Caudate nucleus (tissue), 63 donors: ENCODE measurements at places on chromosomes 2 and 18.
A peak's percentile ranks its signal among the peaks of the same experiment; 100 is the strongest.

DNA sequence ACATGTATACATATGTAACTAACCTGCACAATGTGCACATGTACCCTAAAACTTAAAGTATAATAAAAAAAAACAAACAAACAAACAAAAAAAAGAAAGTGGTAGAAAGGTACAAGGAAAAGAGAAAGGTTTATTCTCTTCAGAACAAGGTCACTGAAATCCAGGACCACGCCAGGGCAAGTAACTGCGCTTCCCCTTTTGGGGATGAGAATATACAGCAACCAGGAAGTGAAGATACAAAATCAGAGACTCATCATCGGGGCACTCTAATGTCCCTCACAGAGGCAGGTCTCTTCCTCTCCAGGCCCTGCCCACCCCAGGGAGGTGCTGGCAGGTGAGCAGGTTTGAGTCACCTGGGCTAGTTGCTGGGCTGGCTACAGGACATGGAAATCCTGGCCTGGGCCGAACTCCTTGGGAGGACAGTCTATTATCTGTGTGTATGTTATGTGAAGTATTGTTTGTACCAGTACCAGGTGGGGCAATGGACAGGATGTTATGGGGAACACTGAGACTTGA lies 100.4 kb upstream of the GPR45 start:
- no peak for DNase-seq

- no peak for DNase-seq
Observed at GRCh38 chr2:201925056-201925455, 108.6 kb upstream of the FZD7 start.

- DNase-seq = no peak
Observed at GRCh38 chr18:45402485-45403056, 212.7 kb upstream of the SLC14A2 start.

DNA sequence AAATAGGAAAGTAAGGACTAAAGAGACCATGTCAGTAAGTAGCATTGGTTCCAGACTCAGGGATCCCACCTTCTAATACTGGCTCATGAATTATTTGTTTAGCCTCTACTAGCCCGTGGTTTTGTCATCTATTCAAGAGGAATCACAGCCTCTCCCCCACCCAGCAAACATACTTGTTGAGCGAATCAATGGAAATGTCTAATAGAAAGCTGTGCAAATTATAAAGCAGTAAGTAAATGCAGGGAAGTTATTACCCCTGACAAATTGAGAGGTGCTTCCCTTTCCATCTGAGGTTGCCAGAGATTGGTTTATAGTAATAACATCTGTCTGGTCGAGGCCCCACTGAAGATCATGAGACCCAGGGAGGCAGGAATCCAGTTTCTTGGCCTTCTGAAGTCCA lies 219.3 kb upstream of the OSR1 start:
- no peak for DNase-seq

DNA sequence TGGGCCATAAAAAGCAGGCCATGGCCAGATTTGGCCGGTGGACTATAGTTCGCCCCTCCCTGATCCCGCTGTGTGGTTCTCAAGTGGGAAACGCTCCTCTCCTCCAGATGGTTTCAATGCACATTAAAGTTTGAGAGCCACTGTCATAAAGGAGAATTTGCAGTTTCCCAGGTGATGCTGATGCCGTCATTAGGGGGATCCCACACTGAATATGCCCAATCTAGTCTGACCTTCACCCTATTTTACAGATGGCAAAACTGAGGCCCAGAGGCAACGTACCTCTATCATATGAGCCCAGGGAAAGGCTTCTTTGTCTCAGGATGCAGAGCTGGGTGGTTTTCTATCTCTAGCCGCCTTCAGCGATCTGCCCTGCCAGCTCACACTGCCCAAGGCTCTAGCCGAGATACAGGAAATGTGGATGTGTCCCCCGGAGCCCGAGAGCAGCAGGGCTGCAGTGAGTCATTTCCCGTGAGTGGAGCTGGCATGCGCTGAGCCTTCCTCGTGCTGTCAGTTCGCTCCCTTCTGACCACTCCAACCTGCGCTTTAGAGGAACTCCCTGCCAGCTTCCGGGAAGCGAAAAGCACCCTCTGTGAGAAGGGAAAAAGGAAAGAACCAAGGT lies 116.2 kb downstream of the SMAD7 start:
- no peak for DNase-seq

GRCh38 chr2:226362980-226363379 lies 436.6 kb downstream of the IRS1 start:
- no peak for DNase-seq

- DNase-seq = no peak
Observed at GRCh38 chr18:77300579-77300978, 50.9 kb downstream of the GALR1 start.

DNA sequence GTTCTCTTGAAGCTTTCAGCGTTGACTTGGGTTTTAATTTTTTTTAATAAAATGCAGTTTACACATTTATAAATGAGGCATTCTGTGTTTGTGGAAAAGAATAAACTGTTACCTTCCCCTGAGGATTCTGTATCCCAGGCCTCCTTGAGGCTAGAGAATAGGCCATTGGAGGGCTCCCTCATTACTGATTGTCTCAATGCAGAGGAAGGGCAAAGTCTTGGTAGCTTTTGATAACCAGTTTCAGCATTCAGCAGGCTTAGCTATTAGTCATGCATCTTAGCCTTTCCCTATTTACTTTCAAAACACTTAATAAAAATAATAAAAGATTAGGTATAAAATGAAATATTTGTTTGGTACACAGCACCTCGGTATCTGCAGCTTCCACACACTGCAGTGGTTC lies 58.1 kb upstream of the OTX1 start:
- no peak for DNase-seq

DNA sequence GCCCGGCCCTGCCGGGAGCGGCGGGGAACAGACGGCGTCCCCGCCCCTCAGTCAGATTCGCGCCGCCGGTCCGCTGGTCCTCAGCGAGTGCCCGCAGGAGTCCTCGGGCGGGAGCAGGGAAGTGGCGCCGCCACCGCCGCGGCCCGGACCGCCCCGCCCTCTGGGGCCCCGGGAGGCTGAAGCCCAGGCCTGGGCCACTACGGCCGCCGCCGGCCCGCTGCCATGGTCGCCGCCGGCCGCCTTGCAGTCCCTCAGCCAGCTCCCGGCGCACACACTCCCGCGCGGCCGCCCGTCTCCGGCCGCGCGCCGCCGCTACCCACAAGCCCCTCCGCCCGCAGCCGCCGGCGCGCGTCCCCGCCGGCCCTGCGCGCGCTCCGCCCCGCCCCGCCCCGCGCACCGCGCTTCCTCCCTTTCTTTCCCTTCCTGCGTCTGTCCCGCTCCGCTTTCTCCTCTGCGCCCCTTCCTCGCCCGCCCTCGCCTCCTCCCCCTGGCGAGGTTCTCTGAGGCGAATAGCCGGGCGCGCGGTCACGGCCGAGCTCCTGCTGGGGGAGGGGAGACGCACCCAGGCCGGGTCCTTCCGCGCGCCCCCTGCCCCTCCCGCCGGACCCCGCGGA lies at the start of gene ROCK2:
ROCK2 (minus strand) TSS at position 295 of the 614 bp plus-strand sequence. CDS start 500 bp downstream, outside the sequence.
- peak; percentile 80 for DNase-seq

GRCh38 chr18:75441896-75442295 lies 14.4 kb upstream of the SMIM21 start:
- DNase-seq = no peak

- no peak for DNase-seq
Observed at GRCh38 chr2:150850641-150851040, 363.2 kb upstream of the RND3 start.

GRCh38 chr2:240106765-240107476 lies 29.2 kb downstream of the COPS9 start:
- no peak for DNase-seq

DNA sequence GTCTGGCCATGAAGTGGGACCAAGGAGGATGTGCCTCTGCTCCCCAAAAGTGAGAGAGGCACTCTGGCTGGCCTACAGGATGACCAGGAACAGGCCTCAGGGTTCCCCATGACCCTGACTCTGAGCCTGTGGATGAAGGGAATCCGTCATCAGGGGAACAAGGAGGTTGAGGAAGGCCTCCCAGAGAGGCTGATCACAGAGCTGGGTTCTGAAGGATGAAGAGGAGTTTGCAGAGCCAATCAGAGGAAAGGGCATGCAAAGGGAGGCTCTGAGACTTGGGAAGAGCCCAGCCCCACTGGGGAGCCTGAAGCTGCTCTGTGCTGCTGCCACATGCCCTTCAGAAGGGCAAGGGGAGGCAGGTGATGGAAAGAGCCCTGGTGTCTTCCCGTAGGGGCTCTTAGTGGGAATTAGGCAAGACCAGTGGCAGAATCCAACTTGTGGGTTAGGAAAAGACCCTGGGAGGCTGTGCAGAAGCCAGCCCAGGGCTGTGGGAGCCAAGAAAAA lies 141.3 kb upstream of the ID2 start:
- DNase-seq = no peak

- DNase-seq = no peak
Observed at GRCh38 chr2:46471-47345, at the start of gene FAM110C. TSS of gene FAM110C (minus strand) at chr2:46505. CDS start at chr2:46385, 120 bp downstream.

DNA sequence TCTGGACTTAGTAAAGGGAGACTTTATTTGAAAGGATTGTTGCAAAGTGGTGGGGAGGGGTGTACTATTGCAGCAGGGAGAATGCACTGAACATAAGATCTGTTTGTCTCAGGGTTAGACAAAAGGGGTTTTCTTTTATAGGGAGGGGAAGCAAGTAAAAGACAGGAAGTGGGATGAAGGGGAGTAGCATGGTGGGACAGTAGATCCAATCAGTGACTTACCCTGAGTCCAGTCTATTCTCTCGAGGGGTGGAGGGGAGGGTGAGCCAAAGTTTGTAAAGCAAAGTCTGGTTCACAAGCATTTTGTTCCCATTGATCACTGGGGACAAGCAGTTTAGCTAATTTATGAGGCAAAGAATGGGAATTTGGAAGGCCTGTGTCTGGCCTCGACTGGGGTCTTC lies 35.0 kb upstream of the CYP27C1 start:
- no peak for DNase-seq

DNA sequence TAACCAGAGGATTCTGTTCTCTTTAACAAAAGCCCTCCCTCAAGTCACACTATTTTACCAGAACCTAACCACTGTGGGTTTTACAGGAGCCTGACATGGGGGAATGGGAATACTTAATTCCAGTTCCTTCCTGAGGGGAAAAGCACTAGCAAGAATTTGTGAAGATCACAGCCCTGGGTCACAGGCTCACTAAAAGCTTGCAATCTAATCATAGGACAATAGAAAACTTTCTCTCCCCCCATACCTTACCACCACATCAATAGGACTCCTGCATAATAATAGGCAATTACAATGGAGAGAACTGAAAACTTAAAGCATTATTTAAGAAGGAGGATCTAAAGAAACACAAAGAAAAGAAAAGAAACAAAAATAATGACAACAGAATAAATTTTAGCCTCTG lies 225.8 kb upstream of the ZNF804A start:
- no peak for DNase-seq

DNA sequence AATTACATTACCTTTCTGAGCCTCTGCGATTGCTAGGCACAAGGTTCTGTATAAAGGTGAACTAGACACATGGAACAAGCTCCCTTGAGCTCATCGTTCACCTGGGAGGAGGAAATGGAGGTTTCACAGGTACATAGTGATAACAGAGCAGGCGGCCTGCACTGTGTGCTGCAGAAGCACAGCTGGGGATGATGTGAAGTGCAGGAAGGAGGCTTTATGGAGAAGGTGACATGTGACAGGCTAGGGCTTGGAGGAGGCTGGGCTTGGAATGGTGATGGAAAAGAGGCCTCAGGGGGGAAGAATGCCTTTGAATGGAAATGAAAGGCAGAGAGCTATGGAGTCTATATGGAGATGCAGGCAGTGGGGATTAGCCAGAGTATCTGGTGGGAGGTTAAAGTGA lies 22.9 kb downstream of the MARCHF4 start:
- DNase-seq = no peak

DNA sequence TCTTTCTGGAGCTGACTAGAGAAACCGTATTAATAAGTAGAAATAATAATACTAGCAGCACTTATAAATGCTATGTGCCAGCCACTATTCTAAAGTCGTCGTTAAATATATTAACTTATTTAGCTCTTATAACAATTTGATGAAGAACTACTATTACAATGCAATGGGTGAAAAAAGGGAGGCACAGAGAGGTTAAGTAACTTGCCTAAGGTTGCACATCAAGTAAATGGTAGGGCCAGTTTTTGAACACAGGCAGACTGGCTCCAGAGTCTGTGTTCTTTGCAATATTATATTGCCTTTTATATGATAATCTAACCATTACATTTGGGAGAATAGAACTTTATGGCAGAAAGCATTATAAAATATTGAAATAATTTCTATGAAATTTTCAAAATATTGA lies 17.6 kb downstream of the INPP1 start:
- DNase-seq = no peak

GRCh38 chr2:23489471-23490322 lies 104.7 kb downstream of the KLHL29 start:
- DNase-seq = no peak

- DNase-seq = no peak
Observed at GRCh38 chr18:77866351-77866750, 616.7 kb downstream of the GALR1 start.
